ENCODE measurements at places on chromosomes 2 and 18.

- H3K27ac ChIP-seq: no peak overlapping the region
- H3K4me3 ChIP-seq: no peak overlapping the region
- no peak for DNase-seq
Observed at GRCh38 chr18:13522256-13522655, 204.1 kb downstream of the FAM210A start.

- H3K27ac ChIP-seq: no peak overlapping the region
- no peaks in the 10 kb centered on the region for H3K27me3 ChIP-seq
- H3K4me1 ChIP-seq: no peaks in the 10 kb centered on the region
- H3K36me3 ChIP-seq: peaks cover 2% of the 10 kb centered on the region
- no peak overlapping the region for H3K4me3 ChIP-seq
Observed at GRCh38 chr2:172561270-172561669, 5.4 kb downstream of the PDK1 start.

DNA sequence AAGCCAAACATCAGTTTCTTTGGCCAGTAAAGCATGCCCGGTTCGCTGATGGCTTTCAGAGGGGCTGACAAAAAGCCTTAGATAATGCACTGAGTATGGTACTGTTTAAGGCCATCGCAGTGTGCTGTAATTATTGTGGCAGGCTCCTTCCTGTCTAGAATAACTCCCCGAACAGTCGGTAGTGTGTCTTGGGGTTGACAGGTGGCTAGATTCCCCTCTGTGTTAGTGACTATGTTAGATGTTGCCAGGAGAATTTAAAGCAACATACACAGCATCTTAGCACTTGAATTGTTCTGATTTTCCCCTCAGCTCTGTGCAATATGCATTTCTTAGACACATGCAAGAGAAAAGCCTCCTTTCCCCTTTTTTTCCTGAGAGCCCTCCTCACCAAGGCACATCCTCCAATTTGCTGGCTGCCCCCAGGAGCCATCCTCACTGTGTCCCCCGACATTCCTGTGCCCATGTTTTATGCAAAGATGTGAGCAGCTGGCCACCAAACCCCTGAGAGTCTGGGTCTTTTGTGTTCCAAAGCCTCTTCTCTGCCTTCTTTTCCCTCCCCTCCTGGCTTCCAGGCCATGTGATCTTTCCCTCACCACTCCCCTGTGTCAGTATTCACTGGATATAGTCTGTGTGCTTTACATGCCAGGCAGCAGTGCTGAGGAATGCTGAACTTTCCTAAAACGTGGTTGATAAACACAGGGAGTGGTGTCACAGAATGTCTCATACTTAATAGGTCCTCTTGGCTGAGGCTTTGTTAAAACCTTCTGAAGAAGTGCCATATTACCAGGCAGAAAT is 331.5 kb downstream of the HRH4 start:
- H3K27me3 ChIP-seq: no peaks in the 10 kb centered on the region
- H3K27ac ChIP-seq: no peak overlapping the region
- no peak overlapping the region for H3K4me3 ChIP-seq
- DNase-seq: no peak
- no peaks in the 10 kb centered on the region for H3K36me3 ChIP-seq
- H3K4me1 ChIP-seq: peaks cover 7% of the 10 kb centered on the region

DNA sequence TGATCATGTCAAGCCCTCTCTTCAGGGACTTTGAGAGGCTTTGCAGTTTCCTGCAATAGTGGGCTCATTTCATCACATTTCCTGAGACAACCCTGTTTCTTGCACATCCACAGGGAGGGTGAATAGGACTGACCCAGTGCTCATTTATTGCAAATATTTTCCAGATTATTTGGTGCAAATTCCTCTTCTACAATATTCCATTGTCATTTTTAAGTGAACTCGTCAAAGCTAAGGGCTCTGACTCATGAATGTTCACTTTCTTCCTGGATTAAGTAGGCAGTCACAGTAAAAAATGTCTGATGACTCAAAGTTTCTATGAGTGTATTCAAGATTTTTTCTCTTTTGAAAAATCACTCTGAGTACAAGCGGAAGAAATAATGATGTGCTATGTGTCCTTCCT is 225.5 kb upstream of the GALNT5 start:
- H3K27ac ChIP-seq: no peak overlapping the region
- H3K4me1 ChIP-seq: no peaks in the 10 kb centered on the region
- no peak overlapping the region for H3K4me3 ChIP-seq
- H3K36me3 ChIP-seq: no peaks in the 10 kb centered on the region
- no peak for DNase-seq
- H3K27me3 ChIP-seq: no peaks in the 10 kb centered on the region

GRCh38 chr2:69735686-69736085 is 6.2 kb upstream of the ANXA4 start:
- DNase-seq: no peak
- H3K27ac ChIP-seq: no peak overlapping the region
- H3K27me3 ChIP-seq: no peaks in the 10 kb centered on the region
- no peaks in the 10 kb centered on the region for H3K36me3 ChIP-seq

GRCh38 chr2:134170700-134171099 is 83.2 kb upstream of the MGAT5 start:
- DNase-seq: no peak
- H3K4me1 ChIP-seq: peaks cover 4% of the 10 kb centered on the region
- H3K4me3 ChIP-seq: no peak overlapping the region
- no peaks in the 10 kb centered on the region for H3K36me3 ChIP-seq
- no peaks in the 10 kb centered on the region for H3K27me3 ChIP-seq

- no peak overlapping the region for H3K4me3 ChIP-seq
- DNase-seq: no peak
- H3K4me1 ChIP-seq: no peaks in the 10 kb centered on the region
- H3K36me3 ChIP-seq: no peaks in the 10 kb centered on the region
- no peak overlapping the region for H3K27ac ChIP-seq
- H3K27me3 ChIP-seq: no peaks in the 10 kb centered on the region
Observed at GRCh38 chr2:207252979-207253645, 87.4 kb upstream of the KLF7 start.

- peak; percentile 27 for DNase-seq
- no peaks in the 10 kb centered on the region for H3K27me3 ChIP-seq
- H3K4me3 ChIP-seq: no peak overlapping the region
- no peaks in the 10 kb centered on the region for H3K4me1 ChIP-seq
- no peaks in the 10 kb centered on the region for H3K36me3 ChIP-seq
Observed at GRCh38 chr2:26462511-26463243, 15.2 kb downstream of the OTOF start.

GRCh38 chr18:60746919-60747318 is 374.3 kb upstream of the MC4R start:
- no peak overlapping the region for H3K4me3 ChIP-seq
- no peaks in the 10 kb centered on the region for H3K4me1 ChIP-seq
- H3K27me3 ChIP-seq: no peaks in the 10 kb centered on the region
- no peaks in the 10 kb centered on the region for H3K36me3 ChIP-seq
- no peak for DNase-seq

- no peaks in the 10 kb centered on the region for H3K4me1 ChIP-seq
- no peak overlapping the region for H3K4me3 ChIP-seq
- H3K27ac ChIP-seq: no peak overlapping the region
- DNase-seq: no peak
- H3K27me3 ChIP-seq: no peaks in the 10 kb centered on the region
Observed at GRCh38 chr2:158043181-158043948, 58.3 kb upstream of the UPP2 start.

- no peak overlapping the region for H3K4me3 ChIP-seq
- H3K27me3 ChIP-seq: peaks cover 11% of the 10 kb centered on the region
- no peak overlapping the region for H3K27ac ChIP-seq
Observed at GRCh38 chr2:120707816-120708215, 27.9 kb upstream of the GLI2 start.

DNA sequence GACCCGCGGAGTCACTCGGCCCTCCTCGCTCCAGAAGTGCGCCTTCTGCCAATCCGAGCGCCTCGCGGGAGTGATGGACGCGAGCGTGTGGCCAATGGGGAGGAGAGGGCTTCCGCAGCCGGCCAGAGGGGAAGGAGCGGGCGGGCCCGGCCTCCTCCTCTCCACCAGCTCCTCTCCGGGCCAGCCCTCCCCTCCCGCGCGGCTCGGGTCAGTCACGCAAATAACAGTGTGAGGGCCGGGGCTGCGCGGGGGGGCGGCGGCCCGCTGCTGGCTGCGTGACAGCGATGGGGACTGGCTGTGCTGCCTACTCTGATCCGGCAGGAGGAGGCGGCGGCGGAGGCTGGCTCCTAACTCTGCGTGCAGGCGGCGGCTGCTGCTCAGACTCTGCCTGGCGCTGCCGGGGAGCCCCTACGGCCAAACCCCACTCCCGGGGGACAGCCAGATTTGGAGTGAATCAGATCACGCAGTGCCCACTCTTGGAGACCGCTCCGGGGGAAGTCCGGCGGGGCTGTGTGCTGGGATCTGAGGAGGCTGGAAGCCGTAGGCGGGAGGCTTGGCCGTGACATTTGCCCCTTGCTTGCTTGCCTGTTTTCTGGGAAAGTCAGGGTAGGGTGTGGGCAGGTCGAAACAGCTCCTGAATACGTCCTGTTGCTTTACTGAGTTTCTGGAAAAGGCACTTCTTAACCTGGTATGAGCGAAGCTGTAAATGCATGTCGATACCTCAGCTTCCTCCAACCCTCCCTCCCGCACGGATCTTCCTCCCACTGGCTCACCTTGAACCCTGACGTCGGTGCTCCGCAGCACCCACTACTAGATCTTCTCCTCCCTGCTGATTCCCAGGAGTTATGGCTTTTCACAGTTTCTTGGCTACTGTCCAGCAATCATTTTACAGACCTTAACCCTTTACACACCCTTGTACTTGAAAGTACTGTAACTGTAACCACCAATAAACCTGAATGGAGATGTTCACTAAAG is 97.9 kb upstream of the SERTAD2 start:
- no peak overlapping the region for H3K27ac ChIP-seq
- peak; percentile 93 for DNase-seq
- peaks cover 6% of the 10 kb centered on the region for H3K27me3 ChIP-seq
- peak overlapping the region; percentile 93 for H3K4me3 ChIP-seq

GRCh38 chr2:218880859-218881594 is 375 bp downstream of the WNT10A start:
- no peaks in the 10 kb centered on the region for H3K4me1 ChIP-seq
- peaks cover 98% of the 10 kb centered on the region for H3K27me3 ChIP-seq
- no peaks in the 10 kb centered on the region for H3K36me3 ChIP-seq
- no peak overlapping the region for H3K27ac ChIP-seq
- no peak for DNase-seq

DNA sequence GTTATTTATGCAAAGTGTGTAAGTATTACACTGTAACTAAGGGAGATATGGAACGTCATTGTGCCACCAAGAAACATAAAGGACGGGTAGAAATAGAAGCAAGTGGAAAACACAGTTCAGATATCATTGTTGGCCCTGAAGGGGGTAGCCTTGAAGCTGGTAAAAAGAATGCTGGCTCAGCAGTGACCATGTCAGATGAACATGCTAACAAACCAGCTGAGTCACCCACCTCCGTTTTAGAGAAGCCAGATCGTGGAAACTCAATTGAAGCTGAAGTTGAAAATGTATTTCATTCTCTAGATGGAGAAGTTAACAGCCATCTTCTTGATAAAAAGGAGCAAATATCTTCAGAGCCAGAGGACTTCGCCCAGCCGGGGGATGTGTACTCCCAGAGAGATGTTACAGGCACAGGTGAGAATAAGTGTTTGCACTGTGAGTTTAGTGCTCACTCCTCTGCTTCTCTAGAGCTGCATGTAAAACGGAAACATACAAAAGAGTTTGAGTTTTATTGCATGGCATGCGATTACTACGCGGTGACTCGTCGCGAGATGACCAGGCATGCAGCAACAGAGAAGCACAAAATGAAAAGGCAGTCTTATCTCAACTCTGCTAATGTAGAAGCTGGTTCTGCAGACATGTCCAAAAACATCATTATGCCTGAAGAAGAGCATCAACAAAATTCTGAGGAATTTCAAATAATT is 36.1 kb downstream of the ZNF407 start:
- H3K27ac ChIP-seq: no peak overlapping the region
- no peak for DNase-seq
- no peaks in the 10 kb centered on the region for H3K27me3 ChIP-seq

Data from H1 (cell line).